ENCODE measurements at places on chromosomes 4 and X. TPM values are rescaled to one million over a fixed set of nuclear protein-coding genes. Genes with fewer than 3 reads are reported as not detected.
A peak's percentile ranks its signal among the peaks of the same experiment; 100 is the strongest.

GRCh38 chr4:163085085-163085484 lies 81.6 kb downstream of the NAF1 start:
- DNase-seq: no peak

DNA sequence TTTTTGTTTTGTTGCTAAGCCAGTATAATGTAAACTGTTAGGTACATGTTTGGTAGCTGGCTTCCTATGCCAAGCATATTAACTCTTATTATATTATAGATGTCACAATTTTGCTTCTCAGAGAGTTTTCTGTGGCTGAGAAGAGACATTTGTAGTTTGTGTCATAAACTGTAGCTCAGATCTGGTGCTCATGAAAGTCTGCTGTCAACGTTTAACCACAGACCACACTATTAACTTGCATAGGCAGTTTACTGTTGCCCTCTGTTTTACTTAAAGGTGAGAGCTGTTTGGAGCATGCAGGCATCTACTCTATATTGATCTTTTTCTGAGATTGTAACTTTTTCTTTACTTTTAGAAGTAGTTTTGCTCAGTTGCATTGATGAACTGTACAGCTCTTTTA lies 166.8 kb downstream of the TLL1 start:
- no peak for DNase-seq

DNA sequence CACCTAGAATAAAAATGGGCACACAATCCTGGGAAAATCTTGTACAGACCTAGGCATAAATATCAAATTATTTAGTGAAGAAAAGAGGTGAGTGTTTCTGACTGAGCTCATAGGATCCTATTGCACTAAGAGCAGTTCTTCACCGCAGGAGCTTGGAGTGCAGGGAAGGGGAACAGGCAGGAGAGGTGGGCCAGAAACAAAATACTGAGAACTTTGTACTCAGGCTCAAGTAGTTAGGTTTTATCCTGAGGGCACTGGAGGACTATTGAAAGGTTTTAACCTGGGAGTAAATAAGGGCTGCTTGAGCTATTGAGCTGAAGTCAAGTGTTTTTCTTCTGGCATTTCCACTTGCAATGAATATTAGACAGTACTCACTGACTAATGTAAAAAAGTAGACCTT lies 12.2 kb downstream of the EPHA5 start:
- DNase-seq: no peak

DNA sequence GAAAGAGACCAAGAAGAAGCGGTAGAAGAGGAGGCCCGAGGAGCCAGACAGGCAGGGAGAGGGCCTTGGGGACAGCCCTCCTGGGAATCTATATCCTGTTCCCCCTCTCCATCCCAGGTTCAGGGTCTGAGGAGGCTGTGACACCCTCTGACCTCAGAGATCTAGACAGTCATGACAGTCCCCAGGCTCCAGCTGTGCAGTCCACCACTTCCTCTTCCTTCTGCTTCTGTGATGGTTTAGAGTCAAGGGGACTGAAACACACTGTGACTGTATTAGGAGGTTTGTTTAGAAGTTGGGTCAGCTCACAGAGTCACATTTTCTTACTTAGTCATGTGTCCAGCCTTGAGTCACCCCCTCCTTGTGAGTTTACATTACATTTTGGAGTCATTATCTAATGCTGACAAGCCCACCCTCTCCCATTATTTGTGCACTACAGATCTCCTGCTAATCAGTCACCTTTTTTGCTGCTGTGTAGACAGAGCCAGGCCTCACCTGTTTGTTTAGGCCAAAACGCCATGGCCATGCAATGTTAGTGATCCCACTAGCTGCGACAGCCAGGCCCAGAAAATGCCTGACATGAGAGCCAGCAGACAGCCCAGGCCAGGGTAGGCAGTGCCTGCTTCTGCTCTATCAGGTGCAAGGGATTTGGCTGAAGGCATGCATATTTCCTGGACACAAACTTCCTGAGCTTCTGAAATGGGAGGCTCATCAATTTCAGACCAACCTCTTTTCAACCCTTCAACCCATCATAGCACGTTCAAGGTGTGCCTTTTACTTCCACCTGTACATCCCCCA lies 26.0 kb downstream of the MANBA start:
- peak; percentile 21 for DNase-seq

DNA sequence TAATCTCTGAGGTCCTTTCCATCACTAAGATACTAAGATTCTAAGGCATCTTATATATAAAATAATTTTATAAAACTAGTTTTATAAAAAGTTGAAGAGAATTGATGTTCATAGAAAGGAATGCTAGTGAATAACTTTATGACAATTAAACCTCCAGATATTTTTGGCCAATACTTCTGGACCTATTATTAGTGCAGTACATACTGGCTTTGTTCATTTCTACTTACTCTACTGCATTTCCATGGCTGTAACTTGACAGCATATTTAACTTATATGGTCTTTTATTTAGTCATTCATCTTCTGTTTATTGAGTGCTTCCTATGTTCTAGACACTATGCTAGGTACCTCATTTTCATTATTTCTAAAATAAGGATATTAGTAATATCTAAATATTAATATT lies 6.8 kb upstream of the USP53 start:
- no peak for DNase-seq

SYNPO2 gene
- 194 TPM for total RNA-seq

TSPAN7 gene
- not detected for total RNA-seq

ATRX gene
- 77.0 TPM for total RNA-seq

CXCL8 gene
- 294 TPM for total RNA-seq

All from fibroblast of villous mesenchyme (primary cell).